Right renal pelvis (tissue), 4 donors: ENCODE measurements at places on chromosomes 1 and 21.

DNA sequence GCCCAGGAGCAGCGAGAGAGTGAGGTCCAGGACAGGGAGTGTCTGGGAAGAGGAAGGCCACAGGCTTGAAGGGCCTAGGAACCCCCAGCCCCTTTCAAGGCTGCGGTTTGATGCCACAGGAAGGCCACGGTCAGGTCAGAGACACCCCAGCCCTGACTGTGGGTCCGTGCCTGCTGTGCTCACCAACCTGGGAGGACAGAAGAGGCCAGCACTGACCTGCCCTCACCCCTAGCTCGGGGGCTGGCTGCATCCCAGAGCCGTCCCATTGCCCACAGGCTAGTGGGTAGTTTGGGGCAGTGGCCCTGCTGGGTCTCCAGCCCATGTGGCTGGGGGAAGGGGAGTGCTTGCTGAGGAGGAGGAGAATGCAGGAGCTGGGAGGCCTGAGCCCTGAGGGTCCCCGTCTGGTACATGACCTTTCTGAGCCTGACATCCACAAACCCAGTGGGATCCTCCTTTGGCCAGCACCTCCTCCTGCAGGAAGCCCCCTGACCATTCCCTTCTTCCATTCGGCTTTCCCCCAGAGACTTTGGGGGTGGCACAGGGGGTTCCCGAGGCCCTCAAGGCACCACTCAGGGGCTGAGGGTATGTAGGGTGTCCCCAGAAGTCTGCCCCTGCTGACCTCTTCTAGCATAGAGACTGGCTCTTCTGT lies 54.3 kb downstream of the WNT9A start:
- no peak for DNase-seq

DNA sequence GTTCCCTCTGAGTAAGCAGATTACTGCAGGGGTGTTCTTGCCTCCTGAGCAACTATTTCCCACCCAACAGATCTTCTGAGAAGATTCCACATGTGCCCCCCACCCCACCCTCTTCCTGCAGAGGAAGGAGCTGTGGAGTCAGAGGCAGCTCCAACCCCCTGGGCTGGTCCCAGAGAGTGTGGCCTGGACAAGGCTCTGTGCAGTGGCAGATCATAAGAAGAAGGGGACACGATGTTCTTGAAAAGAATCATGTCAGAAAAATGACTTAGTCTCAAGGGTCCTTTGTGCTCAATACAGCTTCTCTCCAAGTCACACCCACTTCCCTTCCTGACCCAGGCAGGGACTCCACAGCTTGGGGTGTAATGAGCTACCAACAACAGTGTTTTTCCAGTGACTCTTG lies 95.2 kb downstream of the SYF2 start:
- no peak for DNase-seq

DNA sequence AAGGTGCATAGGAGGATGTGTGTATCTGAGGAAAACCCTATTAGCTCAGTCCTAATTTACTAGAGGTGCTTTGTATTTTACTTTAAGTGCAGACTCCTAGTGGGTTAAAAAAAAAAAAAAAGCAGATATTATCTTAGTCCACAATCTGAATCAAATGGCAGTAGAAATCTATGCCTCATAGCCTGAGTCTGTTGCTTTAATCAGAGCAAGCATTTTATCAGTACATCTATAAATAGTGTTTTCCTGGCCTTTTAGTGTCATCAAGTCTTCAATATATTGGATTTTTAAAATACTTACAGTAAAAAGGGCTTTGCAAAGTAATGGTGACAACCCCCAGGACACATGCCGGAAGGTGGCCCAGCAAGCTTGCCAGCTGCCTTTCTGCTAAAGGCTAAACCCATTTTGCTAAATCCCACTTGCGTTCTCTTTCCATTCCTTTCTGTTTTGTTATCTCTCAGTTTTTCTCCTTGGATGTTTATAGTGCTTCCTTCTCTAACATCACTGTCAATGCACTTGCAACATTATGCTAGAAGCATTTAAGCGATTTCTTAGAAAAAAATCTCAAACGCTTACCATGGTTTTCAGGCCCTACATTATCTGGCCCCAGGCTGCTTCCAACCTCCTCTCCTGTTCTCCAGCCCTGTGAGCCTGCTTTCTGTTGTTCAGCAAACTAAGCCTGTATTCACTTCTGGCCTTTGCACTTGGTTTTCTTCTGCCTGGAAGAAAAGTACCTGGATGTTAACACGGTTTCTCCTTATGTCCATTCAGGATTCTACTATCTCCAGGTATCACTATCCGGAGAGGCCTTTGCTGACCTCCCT lies 206.3 kb downstream of the PDE4B start:
- no peak for DNase-seq

GRCh38 chr1:154179946-154180687 lies 11.8 kb downstream of the TPM3 start:
- no peak for DNase-seq

- DNase-seq = no peak
These were observed 230.9 kb downstream of the TM2D1 start for GRCh38 chr1:61494000-61494399.

DNA sequence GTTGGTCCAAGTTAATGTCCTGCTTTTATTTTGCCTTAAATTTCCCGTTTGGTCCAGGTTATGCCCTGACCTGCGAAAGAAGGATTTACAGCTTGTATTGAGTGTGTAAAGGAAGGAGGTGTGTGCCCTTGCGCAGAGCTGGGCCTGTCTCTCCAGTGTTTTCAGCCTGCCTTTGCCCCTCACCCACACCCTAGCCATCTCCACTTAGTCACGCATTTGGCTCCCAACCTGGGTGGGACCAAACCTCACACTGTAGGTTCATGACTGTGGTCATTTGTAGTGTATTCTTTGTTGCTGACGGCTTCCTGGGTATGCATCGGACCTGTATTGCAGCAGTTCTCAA lies 572 bp upstream of the SRSF10 start:
- no peak for DNase-seq

- no peak for DNase-seq
These were observed 10.4 kb upstream of the CDK18 start for GRCh38 chr1:205494115-205494514.

DNA sequence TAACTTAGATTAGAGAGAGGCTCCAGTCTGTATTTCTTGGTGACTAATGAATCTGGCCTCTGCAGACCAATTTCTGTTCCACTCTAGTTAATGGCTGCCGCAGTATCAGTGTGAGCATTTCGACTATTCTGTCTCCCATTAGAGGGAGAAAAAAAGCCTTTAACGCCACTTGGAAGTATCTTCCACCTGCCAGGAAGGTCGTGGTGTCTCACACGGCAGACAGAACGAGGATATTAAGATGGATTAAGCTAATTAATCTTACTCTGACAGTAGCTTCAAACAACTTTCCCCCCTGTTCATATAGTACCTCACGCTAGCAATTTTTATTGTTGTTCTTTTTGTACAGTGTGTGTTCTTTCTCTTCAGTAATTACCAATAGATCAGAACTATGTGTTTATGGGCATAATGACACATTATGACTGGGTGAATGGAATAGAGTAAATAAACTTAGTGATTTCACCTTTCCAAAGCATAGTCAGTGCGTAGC lies 153.8 kb downstream of the ADGRL2 start:
- DNase-seq = no peak

GRCh38 chr1:171530676-171531075 lies 45.3 kb downstream of the PRRC2C start:
- DNase-seq = no peak

GRCh38 chr1:14598498-14599182 lies at the start of gene KAZN:
Gene KAZN (plus strand): TSS chr1:14598685.
- no peak for DNase-seq

GRCh38 chr1:184647471-184647870 lies 107.2 kb downstream of the EDEM3 start:
- DNase-seq = no peak

- DNase-seq = no peak
These were observed 53.5 kb downstream of the LDLRAD2 start for GRCh38 chr1:21865609-21865942.

GRCh38 chr1:240794046-240794843 lies 182.3 kb upstream of the GREM2 start:
- DNase-seq = no peak

DNA sequence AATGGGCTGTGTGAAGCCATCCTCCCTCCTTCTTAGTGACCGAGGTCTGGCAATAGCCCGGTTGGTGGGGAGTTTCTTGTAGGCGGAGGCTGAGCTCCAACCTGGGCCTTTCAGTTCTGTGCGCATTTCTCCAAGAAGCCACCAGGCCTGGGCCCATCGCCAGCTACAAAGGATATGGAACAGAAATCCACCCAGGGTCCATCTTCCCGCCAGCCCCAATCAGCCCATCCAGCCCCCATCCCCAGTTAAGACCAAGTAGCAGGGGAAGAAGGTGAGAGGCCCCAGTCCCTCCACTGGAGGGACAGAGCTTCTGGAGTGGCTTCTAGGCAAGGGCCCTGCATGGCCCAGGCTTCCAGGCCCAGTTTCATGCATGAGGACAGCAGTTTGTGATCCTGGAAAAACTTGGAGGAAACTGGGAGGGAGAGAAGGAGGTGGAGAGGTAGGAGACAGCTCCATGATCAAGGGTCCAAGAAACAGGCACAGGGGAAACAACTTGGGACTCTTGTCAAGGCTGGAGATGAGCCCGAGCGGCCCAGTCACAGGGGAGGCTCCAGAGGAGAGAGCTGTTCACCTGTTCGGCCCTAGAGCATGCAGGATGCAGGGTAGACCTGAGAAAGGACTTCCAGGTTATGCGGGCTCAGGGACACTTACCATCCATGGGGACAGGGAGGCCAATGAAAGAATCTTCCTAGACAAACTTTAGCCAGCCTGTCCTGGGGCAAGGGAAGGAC lies 261.2 kb downstream of the PTPRU start:
- no peak for DNase-seq

- DNase-seq = no peak
These were observed 382.5 kb upstream of the VAMP3 start for GRCh38 chr1:7388488-7389185.

DNA sequence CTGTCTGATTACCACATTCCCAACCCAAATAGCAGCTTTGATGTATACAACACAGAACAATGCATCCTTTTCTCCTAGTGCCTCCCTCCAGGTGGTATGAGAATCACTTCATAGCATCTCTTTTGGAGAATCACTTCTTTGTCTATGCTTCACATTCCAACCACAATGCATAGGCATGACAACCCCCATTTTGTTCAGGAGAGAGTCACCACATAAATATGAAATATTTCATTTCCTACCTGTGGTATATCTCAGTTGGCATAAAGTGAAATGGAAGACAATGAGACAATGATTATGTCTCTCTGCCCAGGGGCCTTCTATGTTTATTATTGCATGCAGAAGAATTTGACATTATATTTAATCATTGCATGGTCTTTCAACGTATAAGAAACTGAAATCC lies 112.2 kb downstream of the BRINP2 start:
- DNase-seq = no peak

- no peak for DNase-seq
These were observed 1.6 kb upstream of the IRF6 start for GRCh38 chr1:209807509-209807908.

GRCh38 chr1:67393240-67393639 lies 37.0 kb downstream of the SERBP1 start:
- no peak for DNase-seq

- no peak for DNase-seq
These were observed 22.8 kb downstream of the HEATR1 start for GRCh38 chr1:236581528-236581927.

DNA sequence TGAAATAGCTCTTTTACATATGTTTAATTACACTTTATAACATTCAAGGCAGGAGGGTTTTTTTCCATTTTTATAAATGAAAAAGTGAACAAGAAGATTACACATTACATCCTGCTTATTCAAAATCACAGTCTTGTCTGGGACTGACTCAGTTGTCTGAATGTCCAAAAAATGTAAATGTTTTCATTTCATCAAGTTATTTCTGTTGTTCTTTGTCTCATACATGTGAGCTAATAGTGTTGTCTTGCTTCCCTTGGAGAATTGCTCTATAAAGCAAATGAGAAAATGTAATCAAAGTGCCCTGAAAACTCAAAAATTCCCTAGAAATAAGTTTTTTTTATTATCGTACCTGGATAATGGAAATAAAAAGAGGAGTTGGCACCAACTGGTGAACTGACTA lies 242.9 kb downstream of the GRIK1 start:
- DNase-seq = no peak

DNA sequence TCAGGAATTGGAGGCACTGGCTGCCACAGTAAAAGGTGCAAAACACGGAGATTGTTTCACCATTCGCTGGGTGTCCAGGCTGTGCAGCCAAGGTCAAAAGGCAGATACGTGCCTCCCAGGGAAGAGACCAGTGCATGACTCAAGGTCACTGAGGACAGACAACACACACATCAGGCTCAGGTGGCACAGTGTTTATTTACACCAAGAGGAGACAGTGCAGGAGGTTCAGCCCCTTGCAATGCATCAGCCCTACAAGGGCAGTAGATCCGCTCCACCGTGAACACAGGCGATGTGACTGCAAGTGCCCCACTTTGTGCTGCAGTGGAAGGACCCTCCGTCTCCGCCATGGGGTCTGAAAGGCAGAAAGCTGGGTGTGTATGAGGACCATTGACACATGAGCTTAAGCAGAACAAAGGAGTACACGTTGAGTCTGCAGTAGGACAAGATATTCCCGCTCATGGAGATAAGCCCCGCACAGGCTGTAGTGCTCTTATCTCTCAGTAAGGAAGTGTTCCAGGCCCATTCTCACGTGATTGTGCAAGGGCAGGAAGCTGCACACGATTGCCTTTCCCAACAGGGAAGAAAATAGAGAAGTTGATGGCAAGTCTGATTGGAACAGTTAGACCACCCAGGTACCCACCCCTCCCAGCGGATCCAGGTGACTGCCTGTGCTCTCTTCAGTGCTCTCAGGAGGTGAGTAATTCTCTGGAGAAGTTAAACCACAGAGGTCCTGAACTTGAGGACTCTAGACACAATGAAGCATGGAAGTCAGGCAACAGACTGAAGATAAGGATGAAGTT lies 37.5 kb upstream of the QSOX1 start:
- no peak for DNase-seq

GRCh38 chr1:69157046-69157756 lies 410.5 kb upstream of the LRRC7 start:
- DNase-seq = no peak

DNA sequence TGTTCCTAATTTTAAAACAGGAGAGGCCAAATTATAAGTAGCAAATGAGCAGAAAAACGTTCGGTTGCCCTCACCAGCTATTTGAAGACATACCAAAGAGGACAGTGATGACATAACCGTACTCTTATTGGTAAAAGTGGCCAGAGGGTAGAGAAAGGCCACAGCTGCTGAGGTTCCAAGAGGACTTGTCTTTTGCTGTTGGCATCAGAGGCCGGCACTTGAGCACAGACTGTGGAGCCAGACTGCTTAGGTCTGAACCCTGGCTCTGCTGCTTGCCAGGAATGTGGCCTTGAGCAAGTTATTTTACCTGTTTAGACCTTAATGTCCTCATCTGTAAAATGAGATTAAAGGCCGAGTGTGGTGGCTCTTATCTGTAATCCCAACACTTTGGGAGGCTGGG lies 14.9 kb downstream of the ETV3L start:
- no peak for DNase-seq
